ENCODE measurements at places on chromosomes 2 and 18.

GRCh38 chr2:96024336-96025193 is 10.2 kb downstream of the GPAT2 start:
- no peak for DNase-seq

GRCh38 chr18:42936289-42936688 is 179.2 kb downstream of the RIT2 start:
- no peak for DNase-seq

- DNase-seq = no peak
Measured at GRCh38 chr2:216934151-216934550, 74.3 kb upstream of the TNP1 start.

DNA sequence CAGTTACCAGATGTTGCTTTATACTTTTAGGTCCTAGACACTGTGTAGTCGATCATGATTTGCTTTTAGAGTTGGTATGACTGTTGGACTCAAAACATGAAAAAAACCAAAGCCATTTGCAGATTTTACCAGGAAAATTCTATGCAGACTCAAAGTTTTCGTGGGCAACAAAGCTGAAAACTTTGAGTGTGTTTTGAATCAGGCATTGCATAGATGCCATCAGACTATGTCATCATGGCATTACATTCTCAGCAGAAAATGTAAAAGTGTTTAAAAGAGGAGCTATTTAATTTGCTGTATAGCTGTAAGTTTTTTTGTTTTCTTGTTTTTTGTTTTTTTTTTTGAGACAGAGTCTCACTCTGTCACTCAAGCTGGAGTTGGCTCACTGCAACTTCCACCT is 43.5 kb upstream of the ELAC1 start:
- DNase-seq = no peak

- peak; percentile 72 for DNase-seq
Measured at GRCh38 chr2:105437708-105438103, 38.9 kb upstream of the FHL2 start.

GRCh38 chr2:98669675-98670074 is 61.3 kb downstream of the MGAT4A start:
- DNase-seq = no peak

DNA sequence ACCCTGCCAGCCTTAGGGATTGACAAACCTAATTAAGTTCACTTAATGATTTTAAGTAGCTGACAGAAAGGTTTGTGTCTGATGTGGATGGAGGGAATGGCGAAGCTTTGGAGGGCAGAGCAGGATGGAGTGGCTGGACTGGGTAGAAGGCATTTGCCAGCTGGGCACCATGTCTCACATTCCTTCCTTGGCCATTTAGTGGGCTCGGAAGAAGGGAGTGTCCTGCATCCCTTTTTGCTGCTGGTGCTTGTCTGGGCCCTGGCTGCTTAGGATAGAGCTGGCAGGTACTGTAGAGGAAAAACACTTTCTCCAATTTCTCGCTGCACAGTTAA is 166.7 kb downstream of the CLIP4 start:
- no peak for DNase-seq

- no peak for DNase-seq
Measured at GRCh38 chr18:62939926-62940325, 224.6 kb downstream of the PHLPP1 start.

DNA sequence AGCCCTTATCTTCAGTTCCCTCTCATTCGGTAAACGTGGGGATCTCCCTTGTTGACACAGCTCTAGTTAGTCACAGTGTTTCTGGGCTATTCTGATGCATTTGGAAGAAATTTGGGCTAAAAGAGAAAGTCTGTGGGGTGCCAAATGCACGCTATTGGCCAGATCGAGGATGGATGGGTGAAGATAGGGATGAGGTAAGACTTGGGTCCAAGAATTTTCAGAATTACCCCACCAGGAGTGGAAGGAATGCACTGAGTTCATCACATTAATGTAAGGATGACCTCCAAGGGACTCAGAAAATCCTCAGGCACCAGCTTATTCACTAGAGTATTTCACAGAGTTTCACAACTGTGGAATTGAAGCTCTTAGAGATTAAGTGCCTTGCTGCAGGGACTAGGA is 49.3 kb downstream of the NRP2 start:
- no peak for DNase-seq

DNA sequence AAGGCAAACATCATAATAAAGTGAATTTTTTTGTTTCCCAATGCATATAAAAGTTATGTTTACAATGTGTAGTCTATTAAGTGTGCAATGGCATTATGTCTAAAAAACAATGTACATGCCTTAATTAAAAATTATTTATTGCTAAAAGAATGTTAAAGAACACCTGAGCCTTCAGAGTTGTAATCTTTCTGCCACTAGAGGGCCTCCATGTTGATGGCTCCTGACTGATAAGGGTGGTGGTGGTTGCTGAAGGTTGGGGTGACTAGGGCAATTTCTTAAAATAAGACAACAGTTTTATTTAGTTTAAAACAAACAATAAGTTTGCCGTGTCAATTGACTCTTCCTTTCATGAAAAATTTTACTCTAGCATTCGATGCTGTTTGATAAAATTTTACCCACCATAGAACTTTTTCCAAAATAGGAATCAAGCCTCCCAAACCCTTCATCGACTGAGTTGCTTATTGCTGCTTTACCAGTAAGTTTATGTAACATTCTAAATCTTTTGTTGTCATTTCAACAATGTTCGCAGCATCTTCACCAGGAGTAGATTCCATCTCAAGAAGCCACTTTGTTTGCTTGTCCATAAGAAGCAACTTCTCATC is 32.3 kb downstream of the MAP3K2 start:
- no peak for DNase-seq

GRCh38 chr18:62494764-62495163 is 28.1 kb upstream of the ZCCHC2 start:
- no peak for DNase-seq

- DNase-seq = no peak
Measured at GRCh38 chr2:160565099-160565845, 71.7 kb upstream of the RBMS1 start.

DNA sequence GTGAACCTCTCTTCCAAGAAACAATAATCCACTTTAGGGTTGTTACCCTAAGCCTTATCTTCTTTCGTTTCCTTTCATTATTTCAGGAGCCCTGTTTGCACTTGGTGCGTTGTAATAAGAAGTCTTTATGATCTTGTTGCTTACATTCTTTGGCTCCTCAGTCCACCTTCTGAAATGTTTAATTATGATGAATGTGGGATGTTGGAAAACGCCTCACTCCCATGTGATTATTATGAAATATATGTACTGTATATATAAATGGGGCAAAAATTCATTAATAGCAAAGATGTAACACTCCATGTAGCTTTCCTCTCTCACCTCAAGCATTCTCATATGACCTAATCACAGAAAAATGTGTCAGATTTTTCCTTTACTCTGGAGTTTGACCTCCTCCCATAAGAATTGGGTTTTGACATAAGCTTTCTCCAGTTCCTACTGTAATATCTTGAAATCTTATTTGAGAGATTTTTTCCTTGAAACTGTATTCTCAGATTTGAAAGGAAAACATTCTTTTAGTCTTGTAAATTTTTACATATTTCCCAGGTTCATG is 397.2 kb upstream of the FANCL start:
- DNase-seq = no peak

GRCh38 chr2:129777762-129778583 is 201.5 kb upstream of the RAB6C start:
- no peak for DNase-seq

GRCh38 chr2:46780411-46780800 is 135.2 kb downstream of the MCFD2 start:
- DNase-seq = no peak

- no peak for DNase-seq
Measured at GRCh38 chr2:86357392-86357963, 20.1 kb upstream of the REEP1 start.

- no peak for DNase-seq
Measured at GRCh38 chr2:65320946-65321345, 93.3 kb downstream of the ACTR2 start.

DNA sequence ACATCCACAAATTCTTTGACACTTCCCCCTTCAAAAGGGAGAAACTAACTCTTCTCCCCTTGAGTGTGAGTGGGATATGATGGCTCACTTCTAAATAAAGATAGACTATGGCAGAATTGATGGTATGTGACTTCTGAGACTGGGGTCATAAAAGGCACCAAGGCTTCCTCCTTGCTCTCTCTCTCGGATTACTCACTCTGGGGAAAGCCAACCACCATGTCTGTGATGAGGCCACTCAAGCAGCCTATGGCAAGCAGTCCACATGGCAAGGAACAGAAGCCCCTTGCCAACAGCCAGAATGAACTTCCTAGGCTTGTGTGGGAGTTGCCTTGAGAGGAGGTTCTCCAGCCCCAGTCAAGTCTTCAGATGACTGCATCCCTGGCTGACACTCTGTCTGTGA is 43.6 kb downstream of the KIAA2012 start:
- DNase-seq = no peak

DNA sequence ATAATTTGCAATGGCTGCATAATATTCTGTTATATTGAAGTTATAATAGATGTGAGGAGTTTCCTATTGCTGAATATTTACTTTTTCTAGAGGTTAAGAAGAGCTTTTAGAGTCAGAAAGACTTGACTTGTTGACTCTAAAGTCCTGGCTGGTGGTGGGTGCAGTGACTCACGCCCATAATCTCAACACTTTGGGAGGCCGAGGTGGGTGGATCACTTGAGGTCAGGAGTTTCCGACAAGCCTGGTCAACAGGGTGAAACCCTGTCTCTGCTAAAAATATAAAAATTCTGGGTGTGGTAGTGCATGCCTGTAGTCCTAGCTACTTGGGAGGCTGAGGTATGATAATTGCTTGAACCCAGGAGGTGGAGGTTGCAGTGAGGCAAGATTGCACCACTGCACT is 33.9 kb upstream of the ATIC start:
- DNase-seq = no peak

- DNase-seq = no peak
Measured at GRCh38 chr2:44510246-44510645, 148.5 kb downstream of the CAMKMT start.

GRCh38 chr2:17912266-17912691 is 33.8 kb downstream of the KCNS3 start:
- no peak for DNase-seq

DNA sequence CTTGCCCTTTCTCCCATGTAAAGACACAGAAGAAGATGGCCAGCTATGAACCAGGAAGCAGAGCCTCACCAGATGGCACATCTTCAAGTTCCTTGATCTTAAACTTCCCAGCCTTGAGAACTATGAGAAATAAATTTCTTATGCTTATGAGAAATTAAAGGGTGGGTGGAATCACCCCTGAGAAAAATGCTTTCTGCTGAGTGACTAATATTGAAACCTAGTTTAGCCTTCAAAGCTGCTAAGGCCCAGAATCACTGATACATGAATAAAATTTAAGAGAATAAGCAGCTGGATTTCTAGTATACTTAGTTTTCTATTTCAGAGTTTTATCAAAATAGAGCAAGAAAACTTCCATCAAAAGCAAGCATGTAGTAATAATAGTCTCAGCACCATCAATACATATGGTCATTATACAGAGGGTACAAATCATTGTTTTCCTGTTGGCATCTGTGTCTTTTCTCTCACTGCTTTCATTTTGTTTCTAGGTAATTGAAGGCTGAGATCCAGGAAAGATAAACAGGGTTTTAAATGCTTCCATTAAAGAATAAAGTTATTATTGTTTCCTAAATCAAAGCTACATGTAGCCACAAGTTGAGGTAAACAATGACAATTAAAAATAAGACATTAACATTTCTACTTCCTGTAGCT is 53.3 kb upstream of the COL5A2 start:
- no peak for DNase-seq

DNA sequence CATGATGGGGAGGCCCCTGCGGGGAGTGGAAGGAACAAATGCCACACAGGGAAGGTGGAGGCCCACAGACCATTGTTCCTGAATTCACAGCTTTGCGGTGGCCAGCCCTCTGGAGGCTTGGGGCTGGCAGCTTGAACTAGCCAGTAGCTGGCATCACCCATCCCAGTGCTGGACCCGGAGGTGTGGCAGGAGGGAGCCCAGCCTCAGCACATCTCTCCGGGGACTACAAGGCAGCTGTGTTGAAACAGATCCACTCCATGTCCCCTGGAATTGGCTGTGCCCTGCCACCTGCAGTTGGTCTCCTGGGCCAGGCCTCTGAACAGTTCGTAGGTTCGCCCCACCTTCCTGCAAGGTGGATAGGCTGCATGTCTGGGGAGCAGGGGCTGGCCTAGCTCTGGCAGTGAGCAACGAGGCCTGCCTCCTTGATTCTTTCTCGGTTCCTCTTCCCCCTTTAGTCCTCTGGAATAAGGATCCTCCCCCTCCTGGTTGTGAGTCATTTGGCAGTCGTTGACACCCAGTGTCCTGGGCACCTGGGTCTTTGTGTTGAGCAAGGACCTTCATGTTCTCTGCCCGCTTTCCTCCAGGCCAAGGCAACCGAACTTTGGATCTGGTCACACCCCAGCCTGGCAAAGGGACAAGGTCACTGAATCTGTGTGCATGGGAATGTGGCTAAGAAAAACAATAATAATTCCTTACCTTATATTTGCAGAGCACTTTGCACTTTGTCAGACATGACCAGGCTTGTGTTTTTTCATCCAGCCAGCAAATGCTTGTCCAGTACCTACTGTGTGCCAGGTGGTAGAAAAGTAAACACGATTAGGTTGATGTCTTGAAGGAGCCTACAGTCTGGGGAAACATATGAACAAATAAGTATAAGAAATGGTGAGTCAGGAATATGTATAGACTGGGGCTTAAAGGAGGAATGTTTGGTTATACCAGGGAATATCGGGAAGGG is 55.0 kb upstream of the MCFD2 start:
- no peak for DNase-seq

DNA sequence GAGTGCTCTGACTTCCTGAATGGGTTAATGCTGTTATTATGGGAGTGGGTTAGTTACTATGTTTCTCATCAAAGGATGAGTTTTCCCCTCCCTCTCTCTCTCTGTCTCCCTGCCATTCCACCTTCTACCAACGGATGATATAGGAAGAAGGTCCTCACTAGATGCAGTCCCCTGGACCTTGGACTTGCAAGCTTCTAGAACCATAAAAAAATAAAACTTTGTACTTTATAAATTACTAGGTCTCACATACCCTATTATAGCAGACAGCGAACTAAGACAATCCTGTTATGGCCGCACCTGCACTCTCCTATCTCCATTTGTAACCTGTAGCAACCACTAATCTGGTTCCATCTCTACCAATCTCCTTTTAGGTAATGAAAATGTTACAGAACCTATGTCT is 564.9 kb downstream of the CNTNAP5 start:
- DNase-seq = no peak

- no peak for DNase-seq
Measured at GRCh38 chr2:1694371-1695271, 49.7 kb downstream of the PXDN start.

DNA sequence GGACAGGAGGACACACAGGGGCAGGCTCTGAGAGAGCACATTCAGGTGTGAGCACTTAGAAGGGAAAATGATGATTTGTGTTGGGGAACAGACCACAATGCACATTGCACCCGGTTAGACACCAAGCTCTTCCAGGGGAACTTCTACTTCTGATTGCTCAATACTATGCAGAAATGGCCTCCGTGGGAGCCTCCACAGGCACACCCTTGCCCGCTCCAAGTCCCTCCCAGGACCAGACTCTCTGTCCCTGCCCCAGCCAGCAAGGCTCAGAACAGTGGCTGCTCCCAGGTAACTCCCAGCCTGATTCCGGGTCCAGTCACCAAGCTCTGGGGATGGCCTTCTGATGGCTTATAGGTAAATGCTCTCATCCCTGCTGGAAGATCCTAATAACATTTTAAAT is 56.2 kb downstream of the BCL2L11 start:
- no peak for DNase-seq

All from NCI-H2029 (cell line).